Activated CD8-positive, alpha-beta T cell treated with anti-CD3 and anti-CD28 coated beads for 36 hours (primary cell): ENCODE measurements at places on chromosomes 12 and 14. TPM values are rescaled to one million over a fixed set of nuclear protein-coding genes. Genes with fewer than 3 reads are reported as not detected.

Gene MBD6
- 46.5 TPM for total RNA-seq

Gene CFAP54
- total RNA-seq: 0.38 TPM

Gene KRT71
- total RNA-seq: not detected

Gene ASCL1
- total RNA-seq: not detected

Gene SLC25A47
- not detected for total RNA-seq

Gene VRTN
- total RNA-seq: not detected

Gene SERPINA9
- total RNA-seq: not detected

Gene WASHC3
- 30.7 TPM for total RNA-seq
